ENCODE measurements at places on chromosomes 11 and 22.

- DNase-seq: no peak
Observed at GRCh38 chr22:46010951-46011626, 34.1 kb upstream of the WNT7B start.

GRCh38 chr22:36204632-36205015 lies 3.0 kb upstream of the APOL4 start:
- no peak for DNase-seq

DNA sequence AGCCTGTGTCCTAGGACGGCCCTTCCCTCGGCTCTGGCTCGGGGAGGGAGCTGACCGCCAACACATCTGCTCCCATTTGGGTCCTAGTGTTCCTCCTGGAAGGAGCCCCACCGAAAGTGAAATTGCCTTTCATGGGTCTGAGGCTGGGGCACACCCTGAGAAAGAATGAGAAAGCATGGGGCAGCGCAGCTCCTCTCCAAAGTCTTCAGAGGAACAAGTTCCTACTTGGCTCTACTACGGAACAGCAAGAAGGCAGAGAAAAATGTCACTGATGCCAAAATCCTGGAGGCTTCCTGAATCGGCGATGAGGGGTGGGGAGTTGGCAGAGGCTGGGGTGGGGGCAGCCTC lies 41.5 kb upstream of the MYEOV start:
- DNase-seq: no peak

GRCh38 chr22:42383287-42383686 lies 48.9 kb downstream of the NFAM1 start:
- DNase-seq: no peak

GRCh38 chr11:79708319-79708932 lies 267.6 kb upstream of the TENM4 start:
- DNase-seq: peak; percentile 56

DNA sequence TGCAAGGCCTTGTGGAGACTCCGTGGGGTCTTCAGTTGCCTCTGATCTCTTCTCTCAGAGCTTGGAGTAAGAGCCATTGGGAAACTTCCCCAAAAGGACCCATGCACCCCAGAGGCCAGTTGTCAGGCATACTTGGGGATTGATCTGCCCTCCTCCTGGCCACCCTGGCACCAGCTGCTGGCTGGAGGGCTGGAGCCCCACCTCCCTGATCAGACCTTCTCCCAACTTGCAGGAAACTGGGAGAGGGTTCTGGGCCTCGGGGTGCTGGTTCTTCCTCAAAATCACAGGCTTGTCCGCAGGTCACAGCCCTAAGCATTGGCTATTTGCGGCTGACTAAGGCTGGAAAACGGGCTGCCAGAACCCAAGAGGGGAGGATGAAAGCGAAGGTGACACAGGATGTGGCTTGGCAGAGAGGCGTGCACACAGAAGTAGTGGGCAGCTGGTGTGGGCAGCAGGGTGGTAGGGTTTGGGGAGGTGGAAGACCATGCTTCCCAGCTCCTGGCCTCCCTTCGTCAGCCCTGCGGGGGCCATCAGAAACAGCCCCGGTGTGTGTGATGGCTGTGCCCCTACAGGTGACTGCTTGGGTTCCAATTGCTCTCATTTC lies 1.3 kb upstream of the DGKZ start:
- DNase-seq: no peak

- no peak for DNase-seq
Observed at GRCh38 chr22:45548991-45549761, 46.5 kb downstream of the FBLN1 start.

- no peak for DNase-seq
Observed at GRCh38 chr11:67731583-67731982, 57.2 kb upstream of the ALDH3B2 start.

DNA sequence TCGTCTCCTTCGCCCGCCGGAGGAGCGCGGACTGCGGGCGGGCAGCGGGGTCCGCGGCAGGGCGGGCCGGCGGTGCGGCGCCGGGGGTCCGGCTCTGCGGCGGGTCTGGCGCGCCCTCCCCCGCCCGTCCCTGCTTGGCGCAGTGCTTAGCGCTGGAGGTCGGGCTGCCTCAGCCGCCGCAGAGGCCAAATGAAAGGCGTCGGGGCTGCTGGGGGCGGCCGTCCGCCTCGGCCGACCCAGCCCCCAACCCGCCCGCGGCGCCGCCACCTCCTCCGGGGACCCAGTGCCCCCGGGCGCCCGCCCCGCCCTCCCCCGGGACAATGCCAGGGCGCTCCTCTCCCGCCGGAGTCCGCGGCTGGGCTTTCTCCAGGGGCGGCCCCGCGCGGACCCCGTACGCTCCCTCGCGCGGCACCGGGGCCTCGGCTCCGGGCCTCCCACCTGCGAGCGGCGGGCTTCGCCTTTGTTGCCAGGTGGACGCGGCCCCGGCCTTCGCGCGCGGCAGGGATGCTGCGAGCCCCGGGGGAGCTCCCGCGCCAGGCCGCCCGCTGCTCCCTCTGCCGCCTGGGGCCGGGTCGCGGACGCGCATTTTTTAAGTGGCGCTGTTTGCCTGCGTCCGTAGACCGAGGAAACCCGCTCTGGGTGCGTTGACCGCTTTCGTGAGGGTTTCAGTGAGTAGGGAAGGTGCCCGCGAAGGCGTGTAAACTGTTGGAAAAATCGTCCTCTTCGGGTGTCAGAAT lies 583 bp downstream of the APLP2 start:
- DNase-seq: peak; percentile 55

DNA sequence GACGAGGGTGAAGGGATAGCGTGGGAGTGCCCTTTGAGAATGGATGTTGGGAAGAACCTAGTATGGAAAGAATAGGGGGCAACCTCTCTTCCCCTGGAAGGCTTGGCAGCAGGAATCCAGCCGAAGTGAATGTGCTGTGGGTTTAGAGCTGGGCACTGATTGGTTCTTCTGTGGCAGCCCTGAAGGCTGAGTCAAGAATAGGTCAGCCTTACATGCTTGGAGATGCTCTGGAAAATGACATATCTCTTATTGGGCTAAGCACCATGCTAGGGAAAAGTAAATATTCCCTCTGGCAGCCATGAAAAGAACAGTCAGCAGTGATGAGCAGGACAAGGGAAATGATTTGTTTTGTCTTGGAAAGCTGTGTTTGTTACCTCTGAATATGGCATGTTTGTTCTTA lies 149.5 kb downstream of the COMMD9 start:
- DNase-seq: no peak

DNA sequence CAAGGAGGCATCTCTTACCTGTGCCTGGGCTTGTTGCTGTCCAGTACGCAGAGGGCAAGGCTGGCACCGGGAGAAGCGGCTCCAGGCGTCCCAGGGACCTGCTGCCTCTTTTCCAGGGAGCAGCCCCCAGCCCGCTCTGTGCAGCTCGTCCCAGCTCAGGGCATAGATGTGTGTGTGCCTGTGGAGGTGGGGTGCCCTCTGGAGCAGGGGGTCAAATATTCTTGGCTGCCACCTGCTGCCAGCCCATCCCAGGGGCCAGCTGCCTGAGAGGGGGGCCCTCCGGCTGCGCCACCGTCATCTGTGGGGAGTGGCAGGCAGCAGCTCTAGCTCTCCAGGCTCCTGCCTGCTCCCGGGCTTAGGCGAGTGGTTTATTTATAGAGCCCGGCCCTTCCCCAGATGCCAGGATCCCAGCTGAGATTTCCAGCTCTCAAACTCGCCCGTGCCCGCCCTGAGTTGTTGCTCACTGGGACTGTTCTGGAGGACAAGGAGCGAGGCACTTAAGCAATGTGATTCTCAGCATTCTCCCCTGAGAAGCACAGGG lies 87.5 kb downstream of the RTL6 start:
- no peak for DNase-seq

GRCh38 chr11:61701242-61701886 lies 21.2 kb downstream of the DAGLA start:
- no peak for DNase-seq

DNA sequence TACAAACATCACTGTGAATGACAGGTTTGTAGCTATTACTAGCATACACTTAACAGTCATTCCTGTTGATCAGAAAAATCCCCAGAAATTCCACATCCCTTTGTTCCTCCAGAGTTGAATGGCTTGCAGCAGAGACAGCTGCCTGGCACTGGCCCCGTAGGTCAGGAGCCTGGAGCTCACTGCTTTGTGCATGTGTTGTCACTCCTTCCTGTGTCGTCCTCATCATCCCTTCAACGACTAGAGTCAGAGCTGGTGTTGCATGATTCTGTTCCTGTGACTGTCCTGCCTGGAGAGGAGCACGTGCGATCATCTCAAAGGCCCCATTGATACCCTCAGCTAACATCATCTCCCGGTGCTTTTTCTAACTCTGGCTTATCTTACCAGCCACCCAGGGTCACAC lies 58.3 kb downstream of the LDLRAD3 start:
- no peak for DNase-seq

DNA sequence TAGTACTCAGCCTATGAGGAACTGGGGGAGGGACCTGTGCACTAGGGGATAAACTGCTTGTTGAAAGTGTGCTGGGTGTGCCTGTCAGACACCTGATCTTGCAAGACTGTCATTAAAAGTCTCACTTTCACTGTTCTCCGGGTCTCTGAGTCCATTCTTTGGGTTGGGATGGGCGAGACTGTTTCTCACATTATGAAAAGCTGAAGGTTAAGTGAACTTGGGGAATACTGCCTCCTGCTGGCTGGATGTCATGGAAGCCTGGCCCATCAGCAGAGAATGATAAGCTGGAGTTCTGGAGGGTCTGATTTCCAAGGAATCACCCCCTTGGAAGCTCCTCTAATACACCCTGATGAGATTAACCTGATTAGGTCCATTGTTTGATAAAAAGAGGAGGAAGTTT lies 9.0 kb upstream of the VPREB1 start:
- DNase-seq: no peak

DNA sequence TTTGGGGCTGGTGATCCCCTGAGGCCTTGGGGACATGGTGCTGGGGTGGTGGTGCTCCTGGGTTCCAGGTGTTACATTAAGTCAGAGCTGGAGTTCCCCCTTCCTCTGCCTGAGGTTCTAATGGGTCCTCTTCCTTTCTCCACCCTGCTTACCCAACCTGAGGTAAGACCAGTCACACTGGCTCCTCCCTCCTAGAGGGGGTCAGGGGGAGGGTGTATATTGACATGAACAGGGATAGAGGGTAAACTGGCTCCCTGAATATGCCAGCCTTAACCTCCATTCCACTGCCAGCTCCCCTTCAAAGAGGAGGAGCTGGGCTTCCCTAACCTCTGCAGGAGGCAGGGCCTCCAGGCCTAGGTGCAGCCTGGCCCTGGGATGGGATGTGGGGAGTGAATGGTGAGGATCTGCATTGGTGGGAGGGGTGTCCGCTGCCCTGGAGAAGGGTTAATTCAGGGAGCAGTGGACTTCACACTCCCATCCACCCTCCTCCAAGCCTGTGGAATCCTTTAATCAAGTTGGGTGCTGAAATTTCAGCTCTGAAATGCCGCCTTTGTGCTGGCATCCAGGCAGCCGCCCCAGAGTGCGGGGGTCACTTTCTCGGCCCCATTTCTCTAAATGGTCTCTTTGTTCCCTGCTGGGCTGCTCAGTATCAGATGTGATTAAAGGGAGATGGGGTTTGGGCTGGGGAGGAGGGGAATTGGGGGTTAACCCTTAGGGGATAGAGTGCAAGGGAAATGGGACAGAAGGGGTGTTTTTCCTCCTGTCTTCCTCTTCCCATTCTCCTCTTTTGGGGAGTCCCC lies 15.2 kb downstream of the POLR2F start:
- no peak for DNase-seq

DNA sequence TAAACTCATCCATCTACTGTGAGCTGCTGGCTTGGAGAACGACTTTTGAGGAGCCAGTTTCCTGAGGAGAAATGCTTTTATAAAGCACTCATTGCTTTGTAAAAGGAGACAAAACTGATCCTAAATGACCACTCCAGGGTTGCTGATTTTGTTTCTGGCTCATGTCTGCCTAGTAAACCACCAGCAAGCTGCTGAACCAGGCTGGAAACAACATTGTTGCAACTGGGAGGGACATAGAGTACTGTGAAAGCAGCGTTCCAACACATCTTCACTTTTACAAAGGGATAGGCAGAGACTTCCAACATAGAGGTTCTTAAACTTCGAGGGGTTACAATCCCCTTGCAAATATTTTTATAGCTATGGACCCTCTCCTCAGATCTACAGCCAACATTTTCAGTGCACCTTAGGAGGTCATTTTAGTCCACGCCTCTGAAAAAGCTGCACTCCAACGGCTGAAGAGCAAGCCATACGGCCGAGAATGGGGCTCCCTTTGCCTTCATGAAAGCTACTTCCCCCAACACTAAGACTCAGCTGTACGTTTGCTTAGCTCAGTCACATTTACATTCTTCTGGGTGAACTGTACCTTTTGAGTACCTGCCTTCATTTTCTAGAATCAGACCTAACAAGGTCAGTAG lies 54.7 kb downstream of the PANX1 start:
- no peak for DNase-seq

DNA sequence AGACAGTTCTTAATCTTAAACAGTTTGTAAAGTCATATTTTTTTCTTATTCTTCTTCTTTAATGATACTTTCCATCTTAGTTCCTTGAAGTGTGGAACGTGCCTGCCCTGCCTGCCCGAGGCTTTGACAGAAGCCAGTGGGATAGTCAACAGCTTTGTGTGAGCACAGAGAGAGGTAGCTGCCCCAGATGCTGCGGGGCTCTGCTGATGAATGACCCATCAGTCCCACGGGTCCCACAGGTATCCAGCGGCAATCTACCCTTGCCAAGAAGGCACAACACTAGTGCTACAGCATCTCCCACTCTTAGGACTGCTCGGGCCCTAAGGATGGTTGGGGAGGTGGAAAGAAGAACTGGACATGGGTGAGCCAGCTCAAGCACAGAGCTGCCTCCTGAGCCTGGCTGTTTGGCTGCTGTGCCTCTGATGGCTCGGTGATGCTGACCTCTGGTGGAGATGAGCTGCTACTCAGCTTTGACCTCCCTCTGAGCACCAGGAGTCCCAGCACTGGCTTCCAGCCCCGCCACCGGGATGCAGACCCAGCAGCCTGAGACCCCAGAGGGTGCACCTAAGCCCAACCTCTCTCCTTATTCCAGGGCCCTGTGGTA lies 11.8 kb upstream of the APLNR start:
- DNase-seq: peak; percentile 40

- no peak for DNase-seq
Observed at GRCh38 chr11:93603225-93604007, 58.1 kb upstream of the CEP295 start.

GRCh38 chr22:39392341-39392948 lies 7.1 kb upstream of the TAB1 start:
- DNase-seq: no peak

- DNase-seq: no peak
Observed at GRCh38 chr11:14342906-14343305, 16.1 kb downstream of the RRAS2 start.

GRCh38 chr11:62487738-62488551 lies 58.7 kb downstream of the AHNAK start:
- peak; percentile 68 for DNase-seq

GRCh38 chr22:47773635-47774034 lies 1011.2 kb downstream of the TBC1D22A start:
- no peak for DNase-seq

DNA sequence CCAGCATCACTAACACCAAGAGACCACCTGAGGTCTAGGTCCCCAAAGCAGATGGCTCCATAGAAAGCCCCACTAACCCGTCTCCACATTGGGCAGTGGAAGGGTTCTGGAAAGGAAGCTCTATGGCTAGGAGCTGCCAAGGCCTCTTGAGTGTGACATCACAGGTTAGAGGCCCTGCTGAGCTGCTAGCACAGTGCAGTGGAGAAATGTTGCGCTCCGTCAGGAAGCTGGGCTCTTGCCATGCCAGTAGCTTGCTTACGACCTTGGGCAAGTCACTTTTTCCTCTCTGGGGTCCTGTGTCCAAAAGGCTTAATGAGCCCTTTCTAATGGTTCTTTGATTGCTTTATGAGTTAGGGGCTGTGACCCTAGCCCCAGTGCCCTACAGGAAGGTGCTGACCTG lies 10.6 kb downstream of the PIK3IP1 start:
- DNase-seq: no peak

GRCh38 chr22:49497266-49497665 lies 330.4 kb downstream of the BRD1 start:
- DNase-seq: no peak
